Stimulated activated CD4-positive, alpha-beta T cell treated with anti-CD3 and anti-CD28 coated beads, TNF-alpha, amount 100 ng/mL, for 1 hour (primary cell): ENCODE measurements at places on chromosomes 11 and 22.

GRCh38 chr11:80084608-80085007, 643.8 kb upstream of the TENM4 start:
- no peak for DNase-seq

DNA sequence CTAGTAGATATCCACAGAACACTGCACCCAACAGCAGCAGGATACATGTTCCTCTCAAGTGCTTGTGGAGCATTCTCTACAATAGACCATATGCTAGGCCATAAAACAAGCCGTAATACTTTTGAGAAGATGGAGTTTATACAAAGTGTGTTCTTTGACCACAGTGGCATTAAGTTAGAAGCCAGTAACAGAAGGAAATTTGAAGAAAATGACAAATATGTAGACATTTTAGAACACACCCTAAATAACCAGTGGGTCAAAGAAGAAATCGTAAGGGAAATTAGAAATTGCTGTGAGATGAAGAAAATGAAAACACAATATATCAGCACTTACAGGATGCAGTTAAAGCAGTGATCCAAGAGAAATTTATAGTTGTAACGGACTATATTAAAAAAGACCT, 163.4 kb downstream of the TBC1D22A start:
- no peak for DNase-seq

DNA sequence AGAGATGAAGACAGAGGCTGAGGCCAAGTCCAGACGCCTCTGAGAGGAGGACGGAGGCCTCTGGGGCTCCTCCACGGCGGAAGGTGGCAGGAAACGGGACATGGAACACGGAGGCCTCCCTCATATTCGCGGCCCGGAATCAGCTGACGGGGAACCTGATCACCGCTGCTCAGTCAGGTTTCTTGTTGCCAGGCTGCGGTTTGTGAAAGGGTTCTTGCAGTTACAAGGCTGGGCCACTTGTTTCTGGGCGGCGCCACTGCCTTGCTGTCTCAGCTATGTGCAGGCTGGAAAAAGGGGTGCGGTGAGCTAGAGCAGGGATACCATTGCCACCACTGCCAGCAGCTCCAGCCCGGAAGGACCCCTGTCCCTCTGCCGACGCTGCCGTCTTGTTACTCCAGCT, 10.0 kb upstream of the MMP1 start:
- no peak for DNase-seq

DNA sequence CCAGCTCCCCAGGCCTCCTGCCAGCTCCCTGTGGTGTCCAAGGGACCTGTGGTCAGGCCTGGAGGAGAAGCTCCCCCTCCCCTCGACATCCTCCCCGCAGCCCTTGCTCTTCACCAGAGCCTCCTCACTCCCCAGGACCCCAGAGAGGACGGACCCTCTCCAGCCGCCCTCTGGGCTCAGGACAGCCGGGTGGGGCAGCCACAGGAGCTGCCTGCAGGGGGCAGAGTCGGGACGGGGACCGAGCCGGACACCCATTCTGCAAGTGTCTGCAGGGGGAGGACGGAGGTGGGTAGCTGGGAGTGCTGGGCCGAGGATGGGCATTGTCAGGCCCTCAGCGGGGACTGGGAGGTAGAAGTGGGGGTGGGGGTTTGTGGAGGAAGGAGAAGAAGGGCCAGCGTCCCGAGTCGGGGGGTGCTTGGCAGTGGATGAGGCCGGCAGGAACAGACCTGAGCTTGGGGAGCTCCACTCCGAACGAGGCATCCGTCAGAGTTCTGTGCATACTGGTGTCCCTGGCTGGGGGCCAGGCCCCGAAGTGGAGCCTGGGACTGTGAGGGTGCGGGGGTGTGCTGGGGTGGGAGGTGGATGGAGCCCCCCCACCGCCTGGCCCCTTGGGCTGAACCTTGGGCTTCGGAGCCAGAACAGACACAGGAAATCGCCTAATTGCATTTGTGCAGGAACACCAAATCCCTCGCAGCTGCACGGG, 15.2 kb downstream of the PRR33 start:
- DNase-seq = no peak

DNA sequence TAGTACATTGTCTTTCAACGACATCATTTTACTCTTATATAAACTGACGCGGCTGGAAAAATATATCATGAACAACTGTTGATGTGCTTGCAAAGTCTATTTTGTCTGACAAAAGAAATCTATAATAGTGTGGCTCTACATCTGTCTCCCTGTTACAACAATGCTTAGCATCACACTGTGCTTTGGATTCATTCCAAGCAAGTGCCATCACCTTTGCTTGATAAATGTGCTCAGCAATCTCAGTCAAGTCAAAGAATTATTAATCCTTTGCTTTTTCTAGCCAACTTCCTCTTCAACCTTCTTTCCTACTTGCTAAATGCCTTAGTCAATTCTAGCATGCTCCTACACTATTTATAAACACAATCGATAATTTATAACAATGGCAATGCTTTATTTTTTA, 140.5 kb downstream of the FCHSD2 start:
- no peak for DNase-seq

DNA sequence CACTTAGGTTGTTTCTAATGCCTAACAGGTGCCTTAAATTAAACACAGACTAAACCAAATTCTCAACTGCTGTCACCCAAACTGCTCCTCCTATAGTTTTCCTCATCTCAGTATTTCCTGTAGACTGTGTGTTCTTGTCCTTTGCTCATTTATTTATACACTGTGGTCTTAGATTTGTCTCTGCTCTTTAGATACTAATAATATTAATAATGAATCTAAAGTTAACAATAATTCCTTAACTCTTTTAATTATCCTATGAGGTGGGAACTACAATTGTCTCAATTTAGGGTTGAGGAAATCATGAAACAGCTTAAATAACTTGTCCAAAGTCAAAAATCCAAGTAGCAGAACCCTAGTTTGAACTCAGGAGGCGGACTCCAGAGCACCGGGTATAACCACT, 43.9 kb upstream of the YPEL1 start:
- no peak for DNase-seq

DNA sequence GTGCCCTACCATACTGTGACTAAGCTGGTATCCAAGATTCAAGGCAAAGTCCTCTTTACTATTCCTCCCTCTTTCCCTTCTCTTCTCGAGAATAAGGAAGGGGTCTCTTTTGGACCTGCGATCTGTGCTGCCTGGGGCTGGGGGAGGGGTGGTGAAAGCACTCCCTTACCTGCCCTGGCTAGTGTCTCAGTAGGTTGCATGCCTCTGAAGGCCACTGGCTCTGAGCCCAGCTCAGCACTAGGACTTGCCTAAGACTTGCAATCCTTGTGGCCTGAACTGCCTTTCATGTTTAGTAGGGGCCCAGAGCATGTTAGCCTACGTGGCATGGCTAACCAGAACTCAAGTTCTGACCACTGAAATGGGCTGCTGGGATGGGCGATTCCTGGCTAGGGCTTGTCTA, 13.0 kb upstream of the REXO2 start:
- DNase-seq = no peak

GRCh38 chr11:126840201-126840886, 160.2 kb downstream of the KIRREL3 start:
- DNase-seq = no peak

DNA sequence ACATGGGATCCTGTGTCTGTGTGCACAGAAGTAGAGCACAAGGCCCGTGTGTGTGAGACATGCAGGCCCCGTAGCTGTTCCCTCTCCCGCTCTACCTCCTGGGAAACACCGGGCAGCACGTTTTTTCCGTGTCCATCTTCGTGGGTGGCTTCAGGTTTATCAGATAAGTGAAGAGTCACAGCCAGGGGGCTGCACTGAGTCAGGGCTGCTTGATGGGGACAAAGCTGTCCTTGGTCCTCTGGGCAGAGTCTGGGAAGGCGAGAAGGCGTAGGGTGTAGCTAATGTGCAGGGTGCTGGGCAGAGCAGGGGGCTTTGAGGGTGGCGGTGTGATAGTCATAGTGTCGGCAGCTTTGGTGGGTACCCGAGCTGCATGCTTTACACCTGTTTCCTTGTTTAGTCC, 23.7 kb downstream of the INCENP start:
- no peak for DNase-seq

GRCh38 chr11:100586361-100587101, 100.6 kb upstream of the ARHGAP42 start:
- DNase-seq = no peak

DNA sequence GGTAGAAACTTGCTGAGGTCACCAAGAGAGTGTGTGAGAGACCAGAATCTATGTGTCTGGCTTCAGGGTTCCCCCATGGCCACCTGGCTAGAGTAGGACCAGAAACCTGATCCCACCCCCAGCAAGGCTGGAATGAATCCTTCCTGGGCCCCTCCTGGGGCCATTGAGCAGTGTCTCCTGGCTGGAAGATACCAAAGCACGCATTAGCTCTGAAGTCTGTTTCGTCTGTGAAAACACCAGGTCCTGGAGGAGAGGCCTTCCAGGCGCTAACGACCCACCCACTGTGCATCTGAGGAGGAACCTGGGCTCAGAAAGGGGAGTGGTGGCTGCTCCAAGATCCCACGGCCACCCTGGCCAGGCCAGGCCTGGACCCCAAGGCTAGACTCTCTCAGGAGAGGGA, 15.5 kb upstream of the TSKU start:
- no peak for DNase-seq

GRCh38 chr11:23232652-23233051, 372.4 kb upstream of the CCDC179 start:
- no peak for DNase-seq

DNA sequence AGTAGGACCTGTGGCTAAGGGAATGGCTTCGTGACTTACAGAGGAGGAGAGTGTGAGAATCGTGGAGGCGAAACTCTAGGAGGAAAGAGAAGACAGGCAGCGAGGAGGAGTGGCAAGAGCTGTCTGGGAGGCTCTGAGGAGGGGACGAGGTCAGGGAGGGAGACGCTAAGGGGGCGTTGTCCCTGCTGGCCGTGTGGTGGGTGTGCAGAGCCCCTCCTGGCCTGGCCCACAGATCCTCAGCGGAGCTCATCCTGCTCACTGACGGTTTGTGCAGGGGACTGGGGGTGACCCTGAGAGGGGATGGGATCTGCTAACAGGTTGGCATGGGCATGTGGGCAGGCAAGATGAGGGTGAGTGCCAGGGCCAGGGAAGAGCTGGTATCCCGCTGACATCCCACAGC, 56.5 kb upstream of the PRR5 start:
- no peak for DNase-seq

- no peak for DNase-seq
These were observed 626 bp upstream of the F2 start for GRCh38 chr11:46718155-46719019.

DNA sequence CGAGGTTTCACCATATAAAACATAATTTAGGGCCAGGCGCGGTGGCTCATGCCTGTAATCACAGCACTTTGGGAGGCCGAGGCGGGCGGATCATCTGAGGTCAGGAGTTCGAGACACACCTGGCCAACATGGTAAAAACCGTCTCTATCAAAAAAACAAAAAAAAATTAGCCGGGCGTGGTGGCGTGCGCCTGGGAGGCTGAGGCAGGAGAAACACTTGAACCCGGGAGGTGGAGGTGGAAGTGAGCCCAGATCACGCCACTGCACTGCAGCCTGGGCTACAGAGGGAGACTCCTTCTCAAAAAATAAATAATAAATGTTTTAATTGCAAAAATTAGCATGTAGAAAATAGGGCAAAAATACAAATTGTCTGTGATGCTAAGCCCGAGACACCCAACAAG, 993 bp upstream of the SFI1 start:
- DNase-seq = no peak

DNA sequence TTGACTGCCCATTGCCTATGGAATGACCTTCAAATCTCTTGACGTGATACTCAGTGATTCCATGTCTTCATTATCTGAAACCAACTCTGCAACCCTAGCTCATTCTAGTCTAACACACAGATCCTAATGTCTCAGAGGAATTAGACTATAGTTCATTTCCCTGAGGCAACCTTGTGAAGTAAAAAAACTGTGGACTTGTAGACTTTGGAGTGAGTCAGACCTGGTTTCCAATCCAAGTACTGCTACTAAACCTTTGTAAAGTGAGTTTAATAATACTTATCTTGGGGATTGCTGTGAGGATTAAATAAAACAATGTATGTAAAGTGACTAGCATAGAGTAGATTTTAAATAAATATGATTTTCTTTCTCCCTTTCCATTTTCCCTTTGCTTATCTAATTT, 226.1 kb downstream of the BLID start:
- no peak for DNase-seq

DNA sequence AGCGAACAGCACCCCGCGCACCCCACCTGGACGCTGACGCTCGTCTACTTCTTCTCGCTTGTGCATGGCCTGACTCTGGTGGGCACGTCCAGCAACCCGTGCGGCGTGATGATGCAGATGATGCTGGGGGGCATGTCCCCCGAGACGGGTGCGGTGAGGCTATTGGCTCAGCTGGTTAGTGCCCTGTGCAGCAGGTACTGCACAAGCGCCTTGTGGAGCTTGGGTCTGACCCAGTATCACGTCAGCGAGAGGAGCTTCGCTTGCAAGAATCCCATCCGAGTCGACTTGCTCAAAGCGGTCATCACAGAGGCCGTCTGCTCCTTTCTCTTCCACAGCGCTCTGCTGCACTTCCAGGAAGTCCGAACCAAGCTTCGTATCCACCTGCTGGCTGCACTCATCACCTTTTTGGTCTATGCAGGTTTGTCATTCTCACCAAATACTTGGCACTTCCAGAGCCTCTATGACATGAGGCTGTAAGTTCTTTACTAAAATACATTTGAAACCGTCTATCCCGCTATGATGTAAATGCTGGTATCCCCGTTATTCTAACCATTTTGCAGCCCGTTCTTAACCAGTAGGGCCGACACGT, 535 bp downstream of the AQP11 start:
- no peak for DNase-seq
